Activated CD8-positive, alpha-beta memory T cell treated with anti-CD3 and anti-CD28 coated beads for 1 hour (primary cell): ENCODE measurements at places on chromosomes 3 and 15.

GRCh38 chr3:102141928-102142239, 292.6 kb downstream of the NFKBIZ start:
- no peak for DNase-seq

DNA sequence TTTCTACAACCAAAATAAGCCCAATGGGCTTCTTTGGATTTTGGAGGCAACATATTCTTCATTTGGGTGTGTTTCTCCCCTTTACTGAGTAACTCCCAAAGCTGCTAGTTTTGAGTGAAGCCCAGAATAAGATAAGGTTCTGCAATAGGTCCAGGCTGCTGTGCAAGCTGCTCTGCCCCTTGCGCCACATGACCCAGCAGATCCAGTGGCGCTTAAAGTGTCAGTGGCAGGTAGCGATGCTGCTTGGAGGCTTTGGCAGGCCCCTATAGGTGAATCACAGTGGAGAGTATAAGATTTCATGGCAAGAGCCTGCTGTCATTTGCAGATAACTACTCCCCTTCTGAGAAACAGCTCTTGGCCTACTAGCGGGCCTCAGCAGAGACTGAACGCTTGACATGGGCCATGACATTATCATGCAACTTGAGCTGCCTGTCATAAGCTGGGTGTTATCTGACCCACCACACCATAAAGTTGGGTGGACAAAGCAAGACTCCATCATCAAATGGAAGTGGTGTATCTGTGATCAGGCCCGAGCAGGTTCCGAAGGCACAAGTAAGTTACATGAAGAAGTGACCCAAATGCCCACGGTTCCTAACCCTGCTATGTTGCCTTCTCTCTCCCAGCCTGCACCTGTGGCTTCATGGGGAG, 88.4 kb upstream of the OXTR start:
- no peak for DNase-seq

- no peak for DNase-seq
Measured at GRCh38 chr3:59308684-59309083, 258.9 kb upstream of the CFAP20DC start.

- no peak for DNase-seq
Measured at GRCh38 chr3:138439646-138440045, 5.2 kb downstream of the ESYT3 start.

GRCh38 chr3:135419155-135419554, 546.4 kb upstream of the PPP2R3A start:
- no peak for DNase-seq

GRCh38 chr15:56794165-56794552, 60.9 kb upstream of the ZNF280D start:
- DNase-seq = no peak

DNA sequence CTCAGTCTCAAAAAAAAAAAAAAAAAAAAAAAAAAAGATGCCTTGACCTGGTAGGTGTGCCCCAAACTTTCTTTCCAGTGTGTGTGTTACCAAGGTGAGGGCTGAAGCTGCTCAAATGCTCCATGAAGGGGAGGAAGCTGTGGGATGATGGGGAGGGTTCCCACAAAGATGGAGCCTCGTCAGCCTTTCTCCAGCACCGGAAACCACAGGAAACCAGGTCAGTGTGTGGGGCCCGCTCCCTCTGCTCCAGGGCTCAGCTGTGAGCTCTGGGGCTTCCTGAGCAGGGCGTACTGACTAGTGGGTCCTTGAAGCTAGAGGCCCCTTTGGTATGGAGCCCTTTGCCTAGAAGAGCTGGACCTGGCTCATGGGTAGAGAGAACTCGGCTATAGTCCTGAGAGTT, 681 bp upstream of the IL17RE start:
- DNase-seq = no peak

- DNase-seq = no peak
Measured at GRCh38 chr3:34683851-34684250, 885.4 kb downstream of the PDCD6IP start.

GRCh38 chr3:567488-568185, 371.1 kb downstream of the CHL1 start:
- DNase-seq = no peak

DNA sequence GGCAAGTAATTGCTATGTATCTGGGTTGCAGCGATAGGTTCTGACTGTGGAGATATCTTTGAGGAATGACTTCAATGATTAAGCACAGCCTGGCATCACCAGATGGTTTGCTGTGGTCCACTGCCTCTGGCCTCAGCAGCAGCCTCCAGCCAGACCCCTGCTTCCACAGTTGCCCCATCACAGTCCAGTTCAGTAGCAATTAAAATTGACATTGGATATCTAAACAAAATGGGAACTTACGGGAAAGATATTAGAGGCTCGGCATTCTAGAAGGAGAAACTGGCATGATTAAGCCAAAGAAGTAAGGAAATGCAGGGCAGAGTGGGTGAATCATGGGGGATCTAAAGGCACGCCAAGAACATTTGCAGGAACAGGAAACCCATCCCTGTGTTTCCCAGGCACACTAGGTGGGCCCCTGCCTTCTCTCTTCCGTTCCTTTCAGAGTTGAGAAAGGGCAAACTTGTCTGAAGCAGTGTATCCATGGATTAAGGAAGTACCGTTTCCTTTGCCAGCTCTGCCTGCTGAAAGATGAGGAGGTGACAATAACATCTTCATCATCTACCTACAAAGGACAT, 36.3 kb upstream of the SH3BP5 start:
- DNase-seq = no peak
